Muscle of arm (tissue), 14 donors: ENCODE measurements at places on chromosomes 12 and 14.
A peak's percentile ranks its signal among the peaks of the same experiment; 100 is the strongest.

GRCh38 chr12:78494911-78495310 is 369.7 kb upstream of the SYT1 start:
- DNase-seq, result no peak

GRCh38 chr12:57477710-57478681 is 1.7 kb downstream of the ARHGAP9 start:
- no peak for DNase-seq

GRCh38 chr14:71711125-71711524 is 221.1 kb upstream of the RGS6 start:
- DNase-seq, result no peak

- no peak for DNase-seq
Observed at GRCh38 chr12:6077692-6078083, 46.8 kb downstream of the VWF start.

DNA sequence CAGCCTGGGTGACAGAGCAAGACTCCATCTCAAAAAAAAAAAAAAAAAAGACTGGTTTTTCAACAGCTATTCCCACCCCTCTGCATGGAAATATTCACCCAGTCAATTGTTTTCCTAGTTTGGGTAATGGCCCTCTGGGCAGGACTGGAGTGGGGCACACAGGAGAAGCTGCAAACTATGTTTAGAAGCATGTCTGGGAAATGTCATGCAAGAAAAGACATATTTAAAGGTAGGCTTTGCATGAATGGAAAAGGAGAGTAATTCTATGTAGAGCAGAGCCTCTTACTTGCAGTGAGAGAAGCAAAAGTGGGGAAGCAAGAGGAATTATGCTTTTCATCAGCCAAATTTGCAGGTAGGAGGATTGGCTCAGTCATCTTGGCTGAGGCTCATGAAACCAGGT is 276.5 kb upstream of the PLEKHG7 start:
- DNase-seq, result no peak

- DNase-seq, result no peak
Observed at GRCh38 chr12:57609781-57610553, 1.3 kb upstream of the ARHGEF25 start.

GRCh38 chr14:98494582-98494981 is 777.4 kb downstream of the BCL11B start:
- no peak for DNase-seq

GRCh38 chr14:77607741-77608302 is 8.6 kb downstream of the SPTLC2 start:
- no peak for DNase-seq

GRCh38 chr14:99729991-99730875 is 46.1 kb downstream of the CYP46A1 start:
- peak; percentile 71 for DNase-seq

DNA sequence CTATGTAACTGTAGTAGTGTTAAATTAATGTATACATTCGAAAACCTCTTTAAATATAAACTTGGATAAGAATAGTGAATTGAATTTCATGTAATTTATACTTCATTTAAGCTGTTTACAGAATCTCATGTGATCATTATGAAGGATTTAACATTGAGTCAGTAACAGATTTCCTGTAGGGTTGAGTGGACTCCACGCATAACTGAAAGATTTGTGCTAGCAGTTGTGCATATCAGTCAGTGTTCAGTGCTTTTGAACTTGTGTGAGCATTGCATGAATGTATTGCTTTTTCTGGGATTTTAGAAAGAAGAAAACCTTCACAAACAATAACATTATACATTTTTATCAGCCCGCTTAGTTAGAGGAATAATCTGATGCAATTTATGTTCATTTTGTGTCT is 1435.3 kb downstream of the LRFN5 start:
- DNase-seq, result no peak
